ENCODE measurements at places on chromosomes 5 and 9.

DNA sequence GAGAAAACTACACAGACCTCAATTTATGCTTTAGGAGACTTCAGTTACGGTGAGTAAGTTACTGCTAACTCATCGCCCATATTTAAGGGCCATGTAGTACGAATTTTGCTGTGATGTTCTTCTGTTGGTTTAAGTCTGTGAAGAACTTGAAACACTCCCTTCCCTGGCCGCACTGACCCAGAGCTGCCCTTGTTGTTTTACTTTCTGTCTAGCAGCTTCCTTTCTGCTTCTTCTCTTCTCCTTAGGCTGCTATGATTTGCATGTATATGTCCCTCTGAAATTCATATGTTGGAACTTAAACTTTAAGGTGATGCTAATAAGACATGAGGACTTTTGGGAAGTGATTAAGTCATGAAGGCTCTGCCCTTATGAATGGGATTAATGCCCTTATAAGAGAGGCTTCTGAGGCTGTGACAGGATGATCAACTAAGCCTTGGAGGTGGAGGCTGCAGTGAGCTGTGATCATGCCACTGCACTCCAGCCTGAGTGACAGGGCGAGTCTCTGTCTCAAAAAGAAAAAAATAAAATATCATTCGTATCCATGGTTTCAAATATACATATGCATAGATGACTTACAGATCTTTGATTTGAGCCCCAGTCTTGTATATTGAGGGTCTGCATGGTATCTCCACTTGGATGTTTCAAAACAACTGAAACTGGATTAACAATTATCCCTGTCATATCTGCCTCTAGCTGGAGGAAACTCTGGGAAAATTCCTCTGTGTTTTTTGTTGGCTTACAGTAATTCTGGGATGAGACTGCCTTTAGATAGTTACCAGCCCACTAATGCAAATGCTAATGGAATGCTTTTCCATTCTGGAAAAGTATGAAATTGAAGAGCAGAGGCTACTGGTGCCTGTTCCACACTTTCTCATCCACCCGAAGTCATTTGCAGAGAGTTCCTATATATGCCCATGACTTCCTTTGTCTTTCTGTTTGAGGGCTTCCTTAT, 263.4 kb upstream of the ACTBL2 start:
- DNase-seq, result no peak

GRCh38 chr9:104743376-104743985, 4.0 kb upstream of the NIPSNAP3A start:
- no peak for DNase-seq

DNA sequence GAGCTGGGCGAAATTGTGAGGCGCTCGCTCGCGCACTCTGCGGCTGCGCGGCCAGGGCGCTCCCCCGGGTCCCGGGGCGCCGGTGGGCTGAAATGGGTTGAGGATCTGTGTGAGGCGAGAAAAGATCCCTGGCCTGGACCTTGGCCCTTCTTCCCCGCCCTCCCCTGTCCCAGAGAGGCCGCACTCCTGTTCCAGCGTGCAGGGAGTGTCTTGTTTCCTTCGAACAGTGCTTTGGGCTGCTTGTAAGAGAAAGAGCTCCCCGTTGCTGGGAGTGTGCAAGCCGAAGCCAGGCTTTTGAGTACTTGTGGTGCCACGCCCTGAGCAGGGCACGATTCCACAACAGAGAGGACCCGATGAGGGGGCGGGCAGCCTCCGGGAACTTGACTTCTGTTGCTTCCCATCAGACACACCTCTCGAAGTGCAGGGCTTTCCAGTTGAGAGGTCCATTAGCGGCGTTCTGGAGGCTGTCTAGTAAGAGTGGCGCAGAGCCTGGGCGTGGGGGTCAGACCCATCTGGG, 535 bp downstream of the DOLPP1 start:
- DNase-seq, result no peak

- DNase-seq, result no peak
These were observed 180.9 kb downstream of the CD180 start for GRCh38 chr5:67015541-67016191.

DNA sequence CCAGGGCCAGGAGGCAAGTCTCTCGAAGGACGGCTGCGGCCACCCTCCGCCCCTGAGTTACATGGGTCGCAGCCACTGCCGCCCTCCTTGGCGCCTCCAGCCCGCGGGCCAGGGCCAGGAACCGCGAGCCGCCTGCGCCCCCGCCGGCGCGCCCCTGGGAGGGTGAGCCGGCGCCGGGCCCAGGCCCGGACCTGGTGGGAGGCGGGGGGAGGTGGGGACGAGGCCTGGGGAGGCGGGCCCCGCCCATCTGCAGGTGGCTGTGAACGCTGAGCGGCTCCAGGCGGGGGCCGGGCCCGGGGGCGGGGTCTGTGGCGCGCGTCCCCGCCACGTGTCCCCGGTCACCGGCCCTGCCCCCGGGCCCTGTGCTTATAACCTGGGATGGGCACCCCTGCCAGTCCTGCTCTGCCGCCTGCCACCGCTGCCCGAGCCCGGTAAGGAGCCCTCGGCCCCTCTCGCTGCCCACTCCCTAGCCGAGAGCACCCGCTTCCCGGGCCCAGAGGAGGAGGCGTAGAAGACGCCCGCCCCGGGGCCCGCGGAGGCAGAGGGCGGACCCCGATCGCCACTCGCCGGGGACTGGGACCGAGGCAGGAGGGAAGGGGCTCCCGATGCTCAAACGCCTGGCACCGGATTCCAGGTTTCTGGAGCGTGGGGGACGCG, at the start of gene ASS1:
Gene ASS1 (plus strand): TSS at position 397 of the 657 bp plus-strand sequence. CDS start 7,268 bp downstream, outside the sequence.
- DNase-seq, result peak; percentile 80

DNA sequence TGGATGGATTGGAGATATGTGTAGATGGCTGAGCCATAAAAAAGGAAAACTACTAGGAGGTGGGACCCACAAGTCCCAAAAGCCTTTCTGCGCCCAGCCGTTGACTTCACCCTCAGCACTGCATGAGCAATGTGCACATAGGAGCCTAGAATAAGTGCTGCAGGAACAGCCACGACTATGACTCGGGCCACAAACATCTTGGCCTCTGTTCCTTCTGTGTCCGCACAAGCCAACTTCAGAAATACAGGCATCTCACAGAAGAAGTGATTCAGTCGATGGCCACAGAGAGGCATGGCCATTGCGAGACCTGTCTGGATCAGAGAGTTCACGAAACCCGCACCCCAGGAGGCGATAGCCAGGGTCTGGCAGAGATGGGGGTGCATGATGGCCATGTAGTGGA, 587 bp downstream of the OR2Y1 start:
- DNase-seq, result no peak

DNA sequence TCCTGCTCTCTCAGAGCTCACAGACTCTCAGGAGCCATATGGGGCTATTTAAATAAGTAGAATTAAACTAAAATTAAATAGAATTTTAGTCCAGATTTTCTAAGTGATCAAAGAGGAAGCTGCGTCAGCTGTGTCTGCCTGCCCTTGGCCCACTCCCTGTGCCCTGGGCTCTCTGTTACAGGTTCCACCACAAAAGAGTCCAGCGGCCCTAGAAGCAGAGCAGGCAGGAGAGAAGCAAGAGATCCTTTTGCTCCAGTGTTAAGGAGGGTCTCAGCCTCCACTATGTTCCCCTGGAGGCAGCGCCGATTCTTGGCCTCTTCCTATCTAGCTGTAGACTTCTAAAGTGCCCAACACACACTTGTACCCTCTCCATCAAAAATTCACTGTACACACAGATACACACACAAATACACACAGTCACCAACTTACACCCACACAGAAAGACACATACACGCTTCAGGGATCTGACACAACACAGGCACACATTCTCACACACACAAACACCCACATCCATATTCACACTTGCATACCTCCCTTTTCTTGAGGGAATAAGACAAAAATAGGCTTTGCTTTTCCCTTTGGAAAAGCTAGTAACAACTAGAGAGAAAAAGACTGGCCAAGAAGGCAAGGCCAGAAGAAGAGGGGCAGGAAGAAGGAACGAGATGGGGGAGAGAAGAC, 5.5 kb upstream of the TNIP1 start:
- no peak for DNase-seq

- DNase-seq, result no peak
These were observed 398.0 kb downstream of the PSAT1 start for GRCh38 chr9:78694974-78695373.

- DNase-seq, result no peak
These were observed 73.7 kb upstream of the TNC start for GRCh38 chr9:115191667-115192066.

- DNase-seq, result no peak
These were observed 132.1 kb downstream of the KDM4C start for GRCh38 chr9:6889868-6890267.

DNA sequence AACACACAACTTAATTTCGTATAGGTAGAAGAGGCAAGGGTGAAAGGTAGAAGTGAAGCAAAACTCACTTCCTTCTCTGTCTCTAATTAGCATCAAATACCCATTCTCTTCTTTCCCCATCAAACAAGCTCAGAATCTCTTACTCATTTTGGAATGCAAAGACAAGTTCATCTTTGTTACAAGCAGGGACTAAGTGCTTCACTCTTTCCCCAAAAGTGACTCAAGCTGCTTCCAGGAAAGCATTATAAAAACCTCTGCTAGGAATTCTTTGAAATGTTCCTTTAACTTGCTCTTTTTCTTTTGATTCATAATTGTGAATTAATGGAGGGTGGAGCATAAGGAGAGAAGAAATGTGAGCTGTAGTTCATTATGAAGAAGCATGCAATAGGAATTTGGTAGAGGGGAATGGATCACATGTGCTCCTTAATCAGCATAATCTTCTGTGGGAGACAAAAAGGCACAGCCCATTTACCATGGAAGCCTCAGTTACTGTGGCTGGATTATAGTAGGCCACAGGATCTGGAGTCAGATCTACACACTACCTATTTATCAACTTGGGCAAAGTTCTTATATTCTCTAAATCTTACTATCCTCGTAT, 109.5 kb upstream of the DPYSL3 start:
- no peak for DNase-seq

GRCh38 chr9:127181315-127181580, 58.8 kb upstream of the ANGPTL2 start:
- peak; percentile 26 for DNase-seq
